Activated CD4-positive, alpha-beta T cell treated with anti-CD3 and anti-CD28 coated beads, Interleukin-2, amount 10 ng/mL, durations not matched to agents 7 days and 5 days (primary cell): ENCODE measurements at places on chromosomes 6 and 20.

DNA sequence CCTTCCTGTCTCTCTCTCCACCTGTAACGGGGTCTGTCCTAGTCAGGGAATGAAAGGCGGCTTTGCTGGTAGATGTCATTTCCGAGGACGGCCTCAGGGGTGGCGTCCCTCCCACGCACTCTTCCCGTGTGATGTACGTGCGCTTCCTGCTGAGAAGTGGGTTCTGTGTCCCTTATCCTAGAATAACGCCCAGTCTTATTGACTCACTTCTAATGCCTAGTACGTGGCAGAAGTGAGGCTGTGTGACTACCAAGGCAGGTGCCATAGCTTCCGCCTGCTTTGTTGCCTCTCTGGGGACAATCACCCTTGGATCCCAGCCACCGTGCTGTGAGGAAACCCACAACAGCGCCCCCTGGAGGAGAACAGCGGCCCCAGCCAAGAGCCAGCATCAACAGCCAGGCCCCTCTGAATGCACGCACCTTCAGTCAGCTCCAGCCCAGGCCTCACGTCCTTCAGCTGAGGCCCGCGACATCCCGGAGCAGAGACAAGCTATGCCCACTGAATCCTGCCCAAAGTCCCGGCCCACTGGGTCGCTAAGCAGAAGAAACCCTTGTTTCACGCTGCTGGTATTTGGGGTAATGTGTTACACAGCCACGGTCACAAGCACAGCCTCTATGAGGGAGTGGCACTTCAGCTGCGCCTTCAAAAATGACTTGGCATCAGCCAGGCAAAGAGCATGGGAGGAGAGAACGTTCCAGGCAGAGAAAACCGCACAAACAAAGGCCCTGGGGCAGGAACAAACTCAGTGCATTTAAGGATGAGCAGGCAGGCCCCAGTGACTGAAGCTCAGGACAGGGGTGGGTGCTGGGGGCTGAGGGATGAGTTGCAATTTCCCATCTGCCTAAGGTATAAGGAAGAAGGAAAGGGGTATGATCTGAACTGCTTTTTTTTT is 224.2 kb downstream of the NFATC2 start:
- DNase-seq = peak; percentile 49

DNA sequence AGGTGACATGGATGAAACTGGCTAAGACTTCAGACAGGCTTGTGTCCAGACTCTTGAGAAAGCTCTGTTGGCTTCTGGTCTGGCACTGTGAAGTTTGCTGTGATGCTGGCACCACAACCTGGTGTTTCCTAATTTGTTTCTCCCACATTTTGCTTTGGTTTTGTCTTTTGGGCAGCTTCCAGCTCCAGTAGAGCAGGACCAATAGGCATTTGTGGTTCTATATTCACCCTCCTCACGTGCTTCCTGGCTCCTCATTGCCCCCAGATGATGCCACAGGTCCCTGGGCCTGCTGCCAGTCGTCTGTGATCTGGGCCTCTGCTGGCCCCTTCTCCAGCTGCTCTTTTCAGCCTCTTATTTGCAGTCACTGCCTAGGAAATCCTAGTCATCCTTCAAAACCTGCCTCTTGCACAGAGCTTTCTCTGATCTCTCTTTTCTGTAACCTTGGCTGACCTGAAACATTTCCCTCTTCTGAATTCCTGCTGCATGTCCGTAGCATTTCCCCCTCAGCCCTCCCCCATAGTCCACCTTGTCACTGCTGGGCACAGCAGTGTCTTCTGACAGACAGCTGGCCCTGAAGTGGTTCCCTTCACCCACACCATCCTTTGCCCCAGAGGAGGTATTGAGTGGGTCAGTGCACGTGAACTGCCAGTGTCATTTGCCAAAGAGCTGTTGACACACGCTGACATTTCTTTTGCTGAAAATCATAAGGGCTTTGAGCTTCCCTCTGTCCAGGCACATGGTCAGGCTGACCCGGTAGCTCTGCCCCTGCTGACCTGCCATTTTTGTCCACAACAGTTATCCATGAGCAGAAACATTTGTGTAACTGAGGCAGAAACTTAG is 63.0 kb downstream of the PTPN1 start:
- no peak for DNase-seq

- DNase-seq = no peak
Observed at GRCh38 chr20:2795451-2795850, 5.0 kb downstream of the CPXM1 start.

GRCh38 chr6:2038092-2038491 is 207.3 kb downstream of the GMDS start:
- DNase-seq = peak; percentile 78

DNA sequence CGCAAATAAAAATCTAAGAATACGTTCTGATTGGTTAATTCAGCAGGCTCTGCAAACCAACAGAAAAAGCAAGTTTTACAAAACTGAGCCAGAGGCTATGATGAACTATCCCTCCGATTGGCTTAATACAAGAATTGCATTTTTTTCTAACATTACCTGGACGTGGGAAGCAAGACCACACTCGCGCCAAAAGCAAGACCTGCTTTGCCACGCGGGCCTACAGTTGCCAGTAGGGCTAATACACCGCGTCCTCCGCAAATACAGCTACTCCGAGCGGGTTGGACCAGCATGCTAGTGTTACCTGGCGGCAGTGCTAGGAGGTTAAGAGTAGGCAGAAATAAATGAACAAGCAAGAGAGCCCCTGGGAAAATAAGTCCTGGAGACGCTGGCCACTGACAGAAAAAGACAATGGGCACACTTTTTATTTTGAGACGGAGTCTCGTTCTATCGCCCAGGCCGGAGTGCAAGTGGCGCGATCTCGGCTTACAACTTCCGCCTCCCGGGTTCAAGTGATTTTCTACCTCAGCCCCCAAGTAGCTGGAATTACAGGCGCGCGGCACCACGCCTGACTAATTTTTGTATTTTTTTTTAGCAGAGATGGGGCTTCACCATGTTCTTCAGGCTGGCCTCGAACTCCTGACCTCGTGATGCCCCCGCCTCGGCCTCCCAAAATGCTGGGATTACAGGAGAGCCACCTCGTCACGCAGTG is 131.9 kb upstream of the BTN3A2 start:
- DNase-seq = peak; percentile 60
